Progenitor cell of endocrine pancreas (in vitro differentiated cells): ENCODE measurements at places on chromosomes 7 and 10. TPM values are rescaled to one million over a fixed set of nuclear protein-coding genes. Genes with fewer than 3 reads are reported as not detected.

Gene PRR15
- total RNA-seq = 13.0 and 16.0 TPM in 2 replicates

GRCh38 chr7:101390901-101391301, 28.2 kb downstream of the COL26A1 start:
- no peak overlapping the region for H3K4me3 ChIP-seq
- H3K36me3 ChIP-seq = no peaks in the 10 kb centered on the region
- H3K27me3 ChIP-seq = no peaks in the 10 kb centered on the region
- DNase-seq = no peak

- no peak for DNase-seq
- H3K27ac ChIP-seq = no peak overlapping the region
- H3K4me1 ChIP-seq = no peaks in the 10 kb centered on the region
These were observed 103.4 kb upstream of the DLX6 start for GRCh38 chr7:96901822-96902445.

GRCh38 chr10:125084191-125084613, 76.2 kb downstream of the CTBP2 start:
- peak overlapping the region; percentile 83 for H3K27ac ChIP-seq
- H3K4me3 ChIP-seq = no peak overlapping the region
- H3K4me1 ChIP-seq = peaks cover 34% of the 10 kb centered on the region
- no peaks in the 10 kb centered on the region for H3K27me3 ChIP-seq
- H3K36me3 ChIP-seq = peaks cover 25% of the 10 kb centered on the region
- no peak for DNase-seq

Gene YAE1
- total RNA-seq = 33.4 and 35.0 TPM in 2 replicates

DNA sequence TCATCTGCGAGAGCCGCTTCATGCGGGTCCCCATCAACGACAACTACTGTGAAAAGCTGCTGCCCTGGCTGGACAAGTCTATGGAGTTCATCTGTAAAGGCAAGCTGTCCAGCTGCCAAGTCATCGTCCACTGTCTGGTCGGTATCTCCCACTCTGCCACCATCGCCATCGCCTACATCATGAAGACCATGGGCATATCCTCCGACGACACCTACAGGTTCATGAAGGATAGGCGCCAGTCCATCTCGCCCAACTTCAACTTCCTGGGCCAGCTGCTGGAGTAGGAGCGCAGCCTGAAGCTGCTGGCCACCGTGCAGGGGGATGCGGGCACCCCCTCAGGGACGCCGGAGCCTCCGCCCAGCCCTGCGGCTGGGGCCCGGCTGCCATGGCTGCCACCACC, 11.7 kb upstream of the SEC24C start:
- peaks cover 3% of the 10 kb centered on the region for H3K36me3 ChIP-seq
- H3K27me3 ChIP-seq = no peaks in the 10 kb centered on the region
- H3K4me3 ChIP-seq = peak overlapping the region; percentile 55
- peaks cover 6% of the 10 kb centered on the region for H3K4me1 ChIP-seq
- no peak for DNase-seq

GRCh38 chr7:138395763-138396162, 64.3 kb upstream of the TRIM24 start:
- peaks cover 14% of the 10 kb centered on the region for H3K4me1 ChIP-seq
- H3K36me3 ChIP-seq = peaks cover 4% of the 10 kb centered on the region
- no peak overlapping the region for H3K27ac ChIP-seq
- H3K4me3 ChIP-seq = no peak overlapping the region
- DNase-seq = no peak

DNA sequence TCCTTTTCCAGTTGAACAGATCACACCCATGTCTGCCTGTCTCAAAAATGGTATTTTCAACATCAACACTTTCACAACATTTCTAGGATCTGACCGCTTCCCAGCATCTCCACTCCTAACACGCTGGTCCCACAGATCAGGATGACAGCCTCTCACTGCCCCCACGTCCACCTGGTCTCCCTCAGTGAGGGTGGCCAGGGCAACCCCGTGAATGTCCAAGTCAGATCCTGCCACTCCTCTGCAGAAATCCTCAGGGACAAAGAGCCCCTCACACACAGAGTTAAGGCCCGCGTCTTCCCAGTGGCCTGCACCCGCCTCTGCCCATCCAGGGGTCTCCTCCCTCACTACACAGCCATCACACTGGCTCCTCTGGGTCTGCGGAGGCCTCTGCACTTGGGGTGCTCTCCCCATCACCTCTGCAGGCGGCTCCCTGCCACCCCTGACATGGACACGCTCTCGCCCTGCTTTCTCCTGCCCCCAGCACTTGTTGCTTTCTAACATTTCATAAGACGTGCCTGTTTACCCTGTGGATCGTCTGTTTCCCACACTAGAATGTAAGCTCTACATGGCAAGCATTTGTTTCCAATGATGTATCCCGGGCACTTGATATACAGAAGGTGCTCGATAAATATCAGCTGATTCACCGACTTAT, 20.0 kb downstream of the GNA12 start:
- H3K27ac ChIP-seq = peak overlapping the region; percentile 17
- DNase-seq = no peak
- no peak overlapping the region for H3K4me3 ChIP-seq
- H3K36me3 ChIP-seq = peaks cover 13% of the 10 kb centered on the region
- H3K27me3 ChIP-seq = no peaks in the 10 kb centered on the region

- H3K36me3 ChIP-seq = peaks cover 18% of the 10 kb centered on the region
- DNase-seq = no peak
- no peak overlapping the region for H3K27ac ChIP-seq
- H3K4me3 ChIP-seq = no peak overlapping the region
These were observed 76.8 kb upstream of the RPA3 start for GRCh38 chr7:7795203-7795602.

- DNase-seq = peak; percentile 77
- H3K36me3 ChIP-seq = peaks cover 1% of the 10 kb centered on the region
- H3K27me3 ChIP-seq = no peaks in the 10 kb centered on the region
- no peaks in the 10 kb centered on the region for H3K4me1 ChIP-seq
- no peak overlapping the region for H3K27ac ChIP-seq
These were observed 71.3 kb upstream of the TNRC18 start for GRCh38 chr7:5494683-5495561.

GRCh38 chr10:124709861-124710260, 34.3 kb downstream of the FAM53B start:
- peaks cover 40% of the 10 kb centered on the region for H3K4me1 ChIP-seq
- H3K4me3 ChIP-seq = no peak overlapping the region
- H3K36me3 ChIP-seq = peaks cover 3% of the 10 kb centered on the region
- H3K27me3 ChIP-seq = no peaks in the 10 kb centered on the region
- peak overlapping the region; percentile 71 for H3K27ac ChIP-seq
- DNase-seq = no peak

Gene OPN4
- total RNA-seq = not detected in 2 replicates

- no peak overlapping the region for H3K4me3 ChIP-seq
- H3K27ac ChIP-seq = no peak overlapping the region
These were observed 67.2 kb upstream of the ZPBP start for GRCh38 chr7:50160206-50160605.

DNA sequence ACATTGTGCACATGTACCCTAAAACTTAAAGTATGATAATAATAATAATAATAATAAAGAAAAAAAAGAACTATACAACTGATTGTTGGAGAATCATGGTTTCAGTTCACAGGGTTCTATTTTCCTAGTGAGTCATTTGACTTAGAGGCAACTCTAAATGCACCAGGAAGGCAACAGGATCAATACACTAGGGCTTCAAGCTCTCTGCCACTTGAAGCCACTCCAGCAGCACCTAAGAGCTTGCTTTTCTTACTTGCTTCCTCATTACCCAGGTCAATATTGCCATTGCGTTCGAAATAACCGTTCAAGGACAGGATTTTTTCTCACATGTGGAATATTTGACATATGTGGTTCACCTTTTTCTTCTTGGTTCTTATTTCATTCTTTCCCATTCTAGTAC, 189.7 kb downstream of the GRM3 start:
- H3K4me1 ChIP-seq = peaks cover 35% of the 10 kb centered on the region
- H3K27me3 ChIP-seq = peaks cover 4% of the 10 kb centered on the region
- no peak overlapping the region for H3K4me3 ChIP-seq
- H3K27ac ChIP-seq = peak overlapping the region; percentile 82

DNA sequence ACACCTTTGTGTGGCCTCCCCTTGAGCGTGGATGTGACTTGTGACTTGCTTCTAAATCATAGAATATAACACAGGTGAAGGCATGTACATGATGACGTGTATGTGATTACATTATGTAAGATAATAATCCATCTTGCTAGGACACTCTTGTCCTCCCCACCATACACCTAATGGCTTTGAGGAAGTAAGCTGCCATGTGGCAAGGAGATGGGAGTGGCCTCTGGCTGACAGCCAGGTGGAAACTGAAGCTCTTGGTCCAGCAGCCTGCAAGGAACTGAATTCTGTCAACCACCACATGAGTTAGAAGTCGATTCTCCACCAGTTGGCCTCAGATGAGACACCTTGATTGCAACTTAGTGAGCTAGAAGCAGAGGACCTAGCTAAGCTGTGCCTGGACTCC, 67.4 kb upstream of the ELN start:
- DNase-seq = no peak
- no peaks in the 10 kb centered on the region for H3K4me1 ChIP-seq
- H3K27ac ChIP-seq = no peak overlapping the region
- H3K27me3 ChIP-seq = peaks cover 3% of the 10 kb centered on the region
- peaks cover 3% of the 10 kb centered on the region for H3K36me3 ChIP-seq
- no peak overlapping the region for H3K4me3 ChIP-seq

Gene ASZ1
- not detected in 2 replicates for total RNA-seq

DNA sequence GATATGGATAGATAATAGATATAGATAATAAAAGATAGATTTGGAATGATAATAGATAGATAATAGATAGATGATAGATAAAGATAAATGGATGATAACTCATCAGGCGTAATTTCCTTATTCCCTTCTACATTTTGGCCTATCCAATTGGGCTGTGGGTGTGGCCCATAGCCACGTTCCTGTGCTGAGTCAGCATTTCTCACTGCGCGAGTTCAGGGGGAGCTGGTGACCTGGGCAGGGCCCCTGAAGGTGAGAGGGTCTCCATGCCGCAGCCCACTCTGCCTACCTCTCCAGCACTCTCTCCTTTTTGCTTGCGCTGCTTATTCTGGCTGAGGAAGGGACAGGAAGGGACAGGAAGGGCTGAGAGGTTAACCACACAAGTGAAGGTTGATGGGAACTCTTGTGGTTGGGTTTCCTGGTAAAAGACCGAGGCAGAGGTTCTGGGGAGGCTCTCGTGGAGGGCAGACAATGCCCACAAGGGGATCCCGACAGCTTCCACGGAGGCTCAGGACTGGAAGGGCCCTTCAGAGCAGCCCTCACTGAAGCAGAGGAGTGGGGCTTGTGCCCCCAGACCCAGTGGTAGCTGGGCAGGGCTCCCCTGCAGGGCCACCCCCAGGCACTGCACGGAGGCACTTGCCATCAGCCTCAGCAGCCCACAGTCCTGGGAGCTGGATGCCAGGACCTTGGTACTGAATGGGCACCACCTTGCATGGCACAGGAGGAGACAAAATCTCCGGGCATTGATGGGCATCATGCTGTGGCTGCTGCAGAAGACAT, 247.3 kb upstream of the PITRM1 start:
- DNase-seq = no peak
- H3K36me3 ChIP-seq = no peaks in the 10 kb centered on the region
- H3K27ac ChIP-seq = no peak overlapping the region
- H3K4me1 ChIP-seq = peaks cover 12% of the 10 kb centered on the region

Gene VWC2
- 0.02 TPM in 2 replicates for total RNA-seq

GRCh38 chr10:17657103-17657500, 13.2 kb downstream of the STAM start:
- no peak overlapping the region for H3K27ac ChIP-seq
- H3K36me3 ChIP-seq = peaks cover 33% of the 10 kb centered on the region
- no peak for DNase-seq
- H3K27me3 ChIP-seq = no peaks in the 10 kb centered on the region
- no peaks in the 10 kb centered on the region for H3K4me1 ChIP-seq

DNA sequence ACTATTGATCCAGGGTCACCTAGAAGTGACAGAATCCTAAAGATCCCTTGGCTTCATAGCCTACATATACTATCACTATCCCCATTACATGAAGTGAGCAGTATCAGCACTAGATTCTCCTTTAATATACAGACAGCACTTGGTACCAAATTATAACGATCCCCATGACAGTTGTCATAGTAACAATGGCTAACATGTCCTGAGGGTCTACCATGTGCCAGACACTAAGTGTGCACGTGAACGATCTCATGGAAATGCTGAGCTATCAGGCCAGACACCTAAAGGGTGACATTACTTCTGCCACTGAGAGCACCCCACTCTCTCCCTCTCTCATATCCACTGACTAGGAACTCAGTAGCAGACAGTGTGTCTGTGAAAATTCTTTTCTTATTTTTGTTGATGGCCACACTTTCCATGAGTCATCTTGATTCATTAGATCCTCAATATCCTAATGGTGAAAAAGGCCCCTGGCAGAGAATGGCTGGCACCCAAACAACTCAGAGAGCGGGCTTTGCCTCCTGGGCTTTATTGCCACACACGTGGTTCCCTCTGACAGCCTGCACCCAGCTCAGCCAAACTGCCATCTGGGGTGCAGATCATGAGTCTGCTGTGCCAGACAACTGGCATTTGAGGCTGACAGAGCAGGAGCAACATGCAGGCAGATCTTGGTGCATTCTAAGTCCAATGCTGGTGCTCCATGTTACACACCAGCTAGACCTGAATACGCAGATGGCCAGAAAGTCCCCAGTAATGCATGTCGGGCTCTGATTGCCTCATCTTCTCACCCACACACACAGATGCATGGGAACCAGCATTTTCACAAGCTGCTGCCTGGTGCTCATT, 176.3 kb downstream of the DGKI start:
- no peaks in the 10 kb centered on the region for H3K36me3 ChIP-seq
- no peak for DNase-seq
- H3K4me3 ChIP-seq = no peak overlapping the region
- H3K27ac ChIP-seq = no peak overlapping the region

GRCh38 chr7:87628780-87629569, 777 bp downstream of the RUNDC3B start:
- H3K4me3 ChIP-seq = peak overlapping the region; percentile 73
- peaks cover 41% of the 10 kb centered on the region for H3K27me3 ChIP-seq
- H3K36me3 ChIP-seq = no peaks in the 10 kb centered on the region
- DNase-seq = peak; percentile 17
- H3K27ac ChIP-seq = no peak overlapping the region
- H3K4me1 ChIP-seq = peaks cover 7% of the 10 kb centered on the region

GRCh38 chr7:231030-231857, 38.9 kb downstream of the FAM20C start:
- no peak overlapping the region for H3K27ac ChIP-seq
- H3K27me3 ChIP-seq = no peaks in the 10 kb centered on the region
- peaks cover 7% of the 10 kb centered on the region for H3K4me1 ChIP-seq
- H3K36me3 ChIP-seq = peaks cover 6% of the 10 kb centered on the region

- no peaks in the 10 kb centered on the region for H3K27me3 ChIP-seq
- DNase-seq = no peak
- no peak overlapping the region for H3K27ac ChIP-seq
- peaks cover 42% of the 10 kb centered on the region for H3K4me1 ChIP-seq
These were observed 24.0 kb downstream of the ZNRF2 start for GRCh38 chr7:30308389-30308788.

DNA sequence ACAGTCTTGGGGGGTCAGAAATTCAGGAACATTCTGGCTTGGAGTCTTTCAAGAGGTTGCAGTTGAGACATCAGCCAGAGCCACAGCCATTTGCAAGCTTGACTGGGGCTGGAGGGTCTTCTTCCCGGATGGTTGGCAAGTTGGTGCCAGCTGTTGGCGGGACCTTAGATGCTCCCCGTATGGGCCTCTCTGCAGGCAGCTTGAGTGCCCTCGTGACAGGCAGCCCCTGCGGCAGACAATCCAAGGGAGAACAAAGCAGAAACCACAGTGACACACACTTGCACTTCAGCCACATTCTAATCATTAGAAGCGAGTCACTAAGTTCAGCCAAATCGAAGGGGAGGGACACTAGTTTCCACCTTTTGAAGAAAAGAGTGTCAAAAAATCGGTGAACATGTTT, 59.4 kb upstream of the MXI1 start:
- peaks cover 6% of the 10 kb centered on the region for H3K27me3 ChIP-seq
- no peaks in the 10 kb centered on the region for H3K36me3 ChIP-seq

Gene MYL10
- total RNA-seq = not detected in 2 replicates

Gene STK31
- total RNA-seq = 1.3 and 1.6 TPM in 2 replicates

Gene HMX3
- total RNA-seq = not detected in 2 replicates
